NCI-H1092 (cell line): ENCODE measurements at places on chromosomes 3 and 15.
A peak's percentile ranks its signal among the peaks of the same experiment; 100 is the strongest.

GRCh38 chr3:45966950-45967640 is 23.8 kb downstream of the CXCR6 start:
- peak; percentile 13 for DNase-seq

- DNase-seq: peak; percentile 59
Measured at GRCh38 chr3:117059067-117059955, 349.7 kb downstream of the TUSC7 start.

GRCh38 chr3:195070336-195070735 is 200.6 kb downstream of the XXYLT1 start:
- no peak for DNase-seq

- no peak for DNase-seq
Measured at GRCh38 chr3:81931265-81932251, 170.1 kb upstream of the GBE1 start.

GRCh38 chr3:151268267-151269235 is 9.8 kb downstream of the P2RY14 start:
- DNase-seq: no peak

DNA sequence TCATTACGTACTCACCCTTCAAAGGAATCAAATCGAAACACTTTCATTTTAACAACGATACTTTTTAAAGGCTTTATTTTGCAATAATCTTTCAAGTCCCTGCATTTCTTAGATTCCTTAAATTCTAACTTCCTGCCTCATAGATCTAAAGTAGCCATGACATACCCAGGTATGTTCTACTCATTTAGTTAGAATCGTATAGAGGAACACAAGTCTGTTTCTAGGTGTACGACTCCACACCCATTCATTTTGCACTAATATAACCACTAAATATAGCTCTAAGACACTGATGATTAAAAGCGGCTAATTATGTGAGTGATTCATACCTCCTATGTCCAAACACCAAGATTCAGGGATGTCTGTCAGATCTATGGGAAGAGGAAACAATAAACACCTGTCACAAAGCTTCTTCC is 1.3 kb downstream of the ATP13A3 start:
- DNase-seq: no peak

DNA sequence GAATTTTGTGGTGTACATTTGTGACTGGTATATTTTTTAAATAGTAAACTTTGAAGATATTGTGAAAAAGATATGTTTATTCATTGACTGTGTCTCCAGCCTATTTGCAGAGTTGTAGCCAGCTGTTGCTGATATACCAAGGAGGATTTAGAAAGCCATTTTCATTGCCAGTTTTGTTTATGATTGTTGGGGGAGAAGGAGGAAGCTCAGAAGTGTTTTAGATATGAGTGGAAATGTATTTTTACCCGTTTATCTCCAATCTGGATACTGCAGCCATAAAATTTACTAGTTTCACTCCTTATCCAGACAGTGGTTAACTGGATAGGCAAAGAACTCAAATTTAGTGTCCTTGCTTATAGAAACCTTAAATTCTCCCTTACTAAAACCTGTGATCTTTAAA is 18.8 kb downstream of the ATP11B start:
- no peak for DNase-seq

DNA sequence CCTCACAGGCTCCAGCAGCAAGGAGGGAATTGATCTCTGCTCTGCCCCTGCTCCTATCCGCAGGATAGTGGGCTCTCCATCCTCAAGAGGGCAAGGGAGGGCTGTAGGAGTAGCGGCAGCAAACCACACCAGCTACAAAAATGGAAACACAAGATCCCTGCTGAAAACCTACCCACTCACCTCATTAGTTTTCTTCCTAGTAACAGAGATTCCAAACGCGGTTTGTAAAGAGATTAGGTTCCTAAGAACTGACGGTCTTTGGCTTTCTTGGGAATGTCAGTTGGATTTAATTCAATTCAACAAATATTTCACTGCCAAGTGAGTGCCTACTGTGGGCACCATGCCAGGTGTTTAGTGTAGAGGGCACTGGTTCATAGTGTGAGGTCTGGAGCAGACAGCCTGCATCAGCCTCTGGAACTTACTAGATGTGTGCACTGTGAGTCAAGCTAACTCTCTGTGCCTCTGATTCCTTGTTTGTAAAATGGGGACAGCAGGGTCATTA is 84.7 kb downstream of the MRPL46 start:
- no peak for DNase-seq

- DNase-seq: no peak
Measured at GRCh38 chr3:177190756-177191681, 6.3 kb downstream of the TBL1XR1 start.

DNA sequence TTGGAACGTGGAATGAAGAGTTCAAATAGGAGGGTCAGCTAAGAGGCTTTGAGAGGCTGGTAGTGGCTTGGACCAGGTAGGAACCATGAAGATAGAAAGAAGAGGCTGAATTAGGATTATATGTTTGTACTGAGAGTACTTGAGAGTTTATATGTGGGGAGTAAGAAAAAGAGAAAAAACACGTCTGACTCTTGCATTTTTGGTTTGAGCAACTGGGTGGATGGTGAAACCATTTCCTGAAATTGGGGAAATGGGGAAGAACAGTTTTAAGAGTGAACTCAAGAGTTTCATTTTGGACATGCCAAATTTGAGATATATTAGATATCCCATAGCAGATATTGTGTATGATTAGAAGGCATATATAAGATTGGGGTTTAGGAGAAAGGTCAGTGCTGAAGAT is 92.9 kb upstream of the TNIK start:
- no peak for DNase-seq

DNA sequence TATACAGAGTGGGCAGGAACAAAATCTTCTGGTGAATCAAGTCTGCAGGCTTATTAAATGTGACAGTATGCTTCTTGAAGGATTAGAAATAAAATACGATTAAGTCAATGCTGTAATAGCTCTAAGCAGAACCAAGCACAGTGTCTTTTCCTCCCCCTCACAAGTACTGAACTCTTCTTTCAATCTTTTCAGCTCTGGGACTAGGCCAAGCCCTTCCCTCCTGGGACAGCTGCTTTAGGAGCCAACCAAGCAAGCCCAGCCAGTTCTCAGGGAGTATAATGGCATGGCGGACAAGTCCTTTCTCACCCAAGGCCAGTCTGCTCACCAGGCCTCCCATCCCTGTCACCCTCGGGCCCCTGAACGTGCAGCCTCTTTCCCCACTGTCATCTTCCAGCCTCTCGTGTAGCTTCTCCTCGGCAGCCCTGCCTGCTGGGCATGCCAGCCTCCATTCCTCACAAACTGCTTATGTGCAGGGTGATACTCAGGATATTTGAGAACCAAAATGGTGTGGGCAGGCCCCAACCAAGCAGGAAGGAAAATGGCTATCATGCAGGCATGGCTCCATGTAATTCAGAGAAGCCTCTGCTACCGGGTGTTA is 8.4 kb upstream of the PPP1R2 start:
- no peak for DNase-seq

DNA sequence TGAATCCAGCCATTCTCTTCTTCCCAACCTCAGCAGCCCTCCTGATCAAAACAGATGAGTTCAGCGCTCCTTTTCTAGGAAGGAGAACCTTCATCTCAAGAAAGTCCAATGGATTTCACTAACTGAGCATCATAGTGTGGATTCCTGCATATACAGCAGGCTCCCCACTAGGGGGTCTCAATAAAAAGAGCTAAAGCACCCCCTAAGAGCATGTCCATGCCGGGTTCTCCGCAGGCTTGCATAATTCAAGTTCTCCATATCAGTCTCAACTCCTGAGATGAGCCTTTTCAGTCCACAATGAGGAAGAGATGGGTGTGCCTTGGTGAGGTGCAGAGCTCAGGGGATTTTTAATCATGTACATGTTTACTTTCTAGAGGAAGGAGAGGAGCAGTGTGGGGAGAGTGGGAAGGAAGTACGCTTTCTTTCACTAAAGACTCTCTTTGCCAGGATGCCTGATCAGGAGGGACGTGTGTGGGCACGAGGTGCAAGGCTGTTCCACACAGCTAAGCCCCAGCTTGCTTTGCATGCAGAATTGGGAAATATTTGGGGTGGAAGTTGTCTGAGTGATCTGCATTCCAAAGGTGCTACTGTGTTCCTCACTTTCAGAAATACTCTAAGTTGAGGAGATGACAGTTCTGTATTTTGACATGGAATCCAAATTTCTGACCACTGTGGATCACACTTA is 563.5 kb downstream of the OCA2 start:
- DNase-seq: no peak

- DNase-seq: no peak
Measured at GRCh38 chr3:39469945-39470344, 2.5 kb downstream of the MOBP start.
